ENCODE measurements at places on chromosomes 12 and 14.

DNA sequence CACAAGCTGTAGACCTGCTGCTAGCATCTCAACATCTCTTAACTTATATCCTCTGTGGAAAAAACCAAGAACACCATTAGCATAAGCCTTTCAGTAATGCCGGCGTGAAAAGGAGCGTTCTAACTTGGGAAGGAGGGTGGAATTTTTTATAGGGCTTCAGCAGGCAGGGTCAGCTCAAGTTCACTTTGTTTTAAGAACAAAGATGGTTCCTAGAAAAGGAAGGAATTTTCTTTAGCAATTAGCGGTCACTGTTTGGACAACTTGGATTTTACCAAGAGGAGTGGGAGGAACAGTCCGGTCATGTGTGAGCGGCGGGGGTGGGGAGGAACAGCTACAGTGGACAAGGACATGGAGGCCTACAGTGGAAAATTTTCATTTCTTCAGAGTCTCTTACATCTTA, 35.9 kb downstream of the BBS10 start:
- no peak for DNase-seq

DNA sequence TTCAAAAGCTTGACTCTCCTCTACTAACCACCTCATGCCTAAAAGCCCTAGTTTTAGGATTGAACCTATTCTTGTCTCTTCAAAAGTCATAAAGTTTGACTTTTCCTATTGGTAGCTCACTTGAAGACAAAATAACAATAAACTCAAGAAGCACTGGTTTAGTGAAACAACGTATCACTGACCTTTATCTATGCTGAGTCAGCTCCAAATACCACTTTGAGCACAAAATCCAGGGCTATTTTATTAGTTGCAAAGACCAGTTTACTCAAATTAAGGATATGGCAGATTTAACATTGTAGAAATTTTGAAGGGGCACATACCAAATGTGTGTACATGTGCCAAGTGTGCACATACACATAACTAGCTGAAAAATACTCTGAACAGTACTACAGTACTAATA, 45.0 kb downstream of the PIK3C2G start:
- DNase-seq, result no peak

DNA sequence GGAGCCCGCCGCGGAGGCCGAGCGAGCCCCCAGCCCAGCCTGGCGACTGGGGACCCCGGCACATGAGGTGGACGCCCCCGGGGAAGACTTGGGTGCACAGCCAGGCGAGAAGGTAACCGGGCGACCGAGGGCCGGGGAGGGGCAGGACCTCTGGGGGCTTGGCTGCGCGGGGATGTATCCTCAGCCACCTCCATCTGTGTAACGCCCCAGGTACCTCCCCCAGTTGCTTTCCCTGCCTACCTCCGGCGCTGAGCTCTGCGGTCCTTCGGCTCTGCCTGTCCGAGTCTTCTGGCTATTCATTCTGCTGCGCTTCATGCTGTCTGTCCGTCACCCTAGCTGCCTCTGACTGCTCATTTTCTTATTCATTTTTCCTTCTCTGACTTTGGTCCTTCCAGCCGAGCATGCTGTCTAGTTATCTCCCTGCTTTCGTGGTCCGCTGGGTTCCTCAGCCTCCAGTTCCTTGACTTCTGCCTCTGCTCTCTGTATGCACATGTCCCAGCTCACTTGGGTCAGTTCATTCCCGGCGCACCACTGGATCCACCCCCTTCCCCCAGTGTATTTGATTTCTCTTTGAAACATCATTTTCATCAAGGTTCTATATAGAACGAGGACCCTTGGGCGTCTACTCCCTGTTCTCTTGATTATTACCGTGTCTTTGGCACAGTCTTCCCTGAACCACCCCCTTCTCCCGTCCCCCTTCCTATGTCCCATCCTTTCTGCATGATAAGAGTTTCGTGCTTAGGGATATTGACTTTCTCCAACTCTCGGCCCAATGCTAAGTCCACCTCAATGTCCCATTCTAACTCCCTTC, 612 bp downstream of the PHC1 start:
- peak; percentile 42 for DNase-seq

DNA sequence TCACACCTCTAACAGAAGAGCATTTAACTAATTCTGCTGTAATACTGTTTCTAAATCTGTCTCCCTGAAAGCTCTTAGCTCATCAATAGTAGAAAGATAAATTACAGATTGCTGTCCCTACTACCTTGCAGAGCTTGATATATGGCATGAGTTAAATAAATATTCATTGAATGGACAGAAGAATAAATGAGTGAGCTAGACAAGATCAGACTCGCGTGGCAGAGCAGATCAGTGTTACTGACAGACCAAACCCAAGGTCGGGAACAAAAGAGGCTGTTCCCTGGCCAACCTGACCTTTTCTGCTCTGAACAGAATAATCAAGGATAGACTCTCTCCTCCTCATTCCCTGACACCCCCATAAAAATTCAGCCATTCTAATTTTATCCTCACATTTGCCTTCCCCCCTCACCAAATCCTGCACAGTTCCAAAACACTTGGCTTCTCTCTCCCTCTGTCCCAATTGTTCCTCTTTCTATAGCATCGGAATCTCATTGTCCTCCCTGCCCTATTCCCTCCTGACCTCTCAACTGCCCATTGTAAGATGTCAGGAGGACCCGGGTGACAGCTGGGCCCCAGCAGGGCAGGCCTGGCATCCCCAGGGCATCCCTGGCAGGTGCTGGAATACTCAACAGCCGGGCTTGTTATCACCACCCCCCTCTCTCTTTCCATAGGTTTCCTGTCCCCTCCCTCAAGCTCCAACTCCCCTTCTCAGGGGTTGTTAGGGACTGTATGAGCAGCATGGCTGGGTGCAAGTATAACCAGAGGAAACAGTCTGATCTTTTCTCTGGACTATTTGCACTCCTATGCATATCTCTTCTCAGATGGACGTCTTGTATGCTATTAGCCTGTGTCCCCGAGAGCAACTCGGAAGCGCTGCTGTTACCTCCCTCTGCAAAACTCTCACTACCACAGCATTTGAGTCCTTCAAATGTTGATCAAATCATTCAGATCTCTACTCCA, 19.9 kb downstream of the NEUROD4 start:
- no peak for DNase-seq

GRCh38 chr12:131093971-131094830, 140.5 kb downstream of the ADGRD1 start:
- no peak for DNase-seq

DNA sequence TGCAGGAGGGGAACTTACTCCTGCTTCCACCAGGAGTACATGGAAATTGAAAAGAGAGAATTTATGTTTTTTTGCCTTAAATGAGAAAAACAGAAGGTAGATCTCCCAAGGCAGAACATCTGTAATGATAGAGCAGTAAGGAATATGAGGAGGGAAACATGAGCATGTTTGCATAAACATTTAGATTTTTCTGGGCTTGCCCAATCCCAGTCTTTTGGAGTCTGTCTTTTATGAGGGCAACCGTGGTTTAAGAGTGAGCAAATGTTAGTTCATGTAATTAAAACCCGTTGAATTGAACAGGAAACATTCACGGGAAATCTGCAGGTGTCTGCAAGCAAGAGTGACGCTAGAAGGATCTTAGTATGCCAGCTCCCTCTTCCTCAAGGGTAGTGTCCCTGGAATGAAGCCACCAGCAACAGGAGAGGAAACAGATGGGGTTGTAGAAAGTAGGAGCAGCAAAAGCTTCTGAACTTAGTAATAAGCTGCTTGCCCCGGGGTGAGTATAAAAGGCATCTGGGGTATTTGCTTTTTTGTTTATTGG, 79.3 kb downstream of the ARF6 start:
- DNase-seq, result no peak

DNA sequence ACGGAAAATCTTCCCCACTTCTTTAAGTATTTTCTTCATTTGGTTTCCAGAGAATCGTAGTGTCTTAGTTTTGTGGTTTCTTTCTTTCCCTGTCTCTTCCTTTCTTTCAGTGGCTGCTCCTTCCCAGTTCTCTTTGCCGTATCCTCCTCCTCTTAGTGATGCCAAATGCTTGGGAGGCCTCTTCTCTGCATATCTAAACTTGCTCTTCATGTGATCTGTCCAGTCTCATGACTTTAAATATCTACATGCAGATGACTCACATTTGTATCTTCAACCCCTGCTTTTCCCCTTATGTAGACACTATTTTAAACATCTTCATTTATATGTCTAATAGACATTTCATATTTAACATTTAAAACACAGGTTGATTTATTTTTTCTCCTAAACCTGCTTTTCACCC, 149.2 kb downstream of the PTCSC3 start:
- DNase-seq, result no peak

GRCh38 chr12:60872850-60873713, 1277.3 kb downstream of the SLC16A7 start:
- no peak for DNase-seq

GRCh38 chr12:46470036-46470627, 97.6 kb upstream of the SLC38A2 start:
- no peak for DNase-seq

DNA sequence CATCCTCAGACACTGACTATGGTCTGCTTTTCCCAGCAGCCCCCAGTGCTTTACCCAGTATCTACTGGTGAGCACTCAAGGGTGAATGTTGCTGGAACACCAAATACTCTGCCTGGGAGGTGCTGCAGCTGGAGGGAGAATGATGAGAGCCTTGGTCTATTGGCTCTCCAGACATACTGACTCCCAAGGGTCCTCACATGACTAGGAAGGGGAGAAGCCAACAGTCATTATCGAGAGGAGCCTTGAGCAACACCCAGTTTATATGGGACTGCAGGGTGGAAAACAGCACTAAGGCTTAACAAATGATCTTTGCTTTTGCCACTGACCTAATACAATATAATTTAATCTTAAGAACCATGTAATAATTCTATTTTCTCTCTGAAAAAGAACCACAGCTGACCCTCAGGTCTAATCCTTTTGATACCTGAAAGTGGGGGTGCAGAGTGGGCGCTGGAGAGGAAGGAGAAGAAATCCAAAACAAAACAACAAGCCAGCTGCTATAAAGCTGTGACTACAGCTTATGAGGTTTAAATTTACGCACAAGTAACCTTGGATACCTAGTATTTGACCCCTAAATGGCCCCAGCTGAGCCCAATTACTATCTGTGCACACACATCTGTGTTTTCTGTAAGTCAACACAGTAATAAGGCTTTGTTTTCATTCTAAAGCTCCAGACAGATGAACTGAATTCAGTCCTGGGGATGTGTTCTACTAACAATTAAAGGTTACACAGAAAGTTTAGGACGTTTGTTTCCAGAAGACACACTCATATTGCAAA, 107.8 kb upstream of the GRIP1 start:
- DNase-seq, result no peak

DNA sequence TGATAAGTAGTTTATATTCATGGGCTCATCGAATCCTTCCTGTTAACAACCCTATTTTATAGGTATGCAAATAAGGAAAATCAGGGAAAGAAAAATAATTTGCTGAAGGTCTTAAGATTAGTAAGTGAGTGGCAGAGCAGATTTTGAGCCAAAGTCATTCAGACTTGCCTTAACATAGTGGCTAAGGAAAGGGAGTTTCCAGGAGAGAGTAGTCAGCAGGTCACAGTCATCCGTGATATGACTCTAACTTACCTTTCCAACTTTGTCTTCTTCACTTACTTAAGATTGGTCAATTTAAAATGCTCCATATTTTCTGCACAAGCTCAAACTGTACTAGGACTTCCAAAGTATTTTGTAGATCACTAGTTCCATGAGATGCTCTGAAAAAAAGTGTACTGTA, 46.6 kb downstream of the AKAP6 start:
- DNase-seq, result no peak

DNA sequence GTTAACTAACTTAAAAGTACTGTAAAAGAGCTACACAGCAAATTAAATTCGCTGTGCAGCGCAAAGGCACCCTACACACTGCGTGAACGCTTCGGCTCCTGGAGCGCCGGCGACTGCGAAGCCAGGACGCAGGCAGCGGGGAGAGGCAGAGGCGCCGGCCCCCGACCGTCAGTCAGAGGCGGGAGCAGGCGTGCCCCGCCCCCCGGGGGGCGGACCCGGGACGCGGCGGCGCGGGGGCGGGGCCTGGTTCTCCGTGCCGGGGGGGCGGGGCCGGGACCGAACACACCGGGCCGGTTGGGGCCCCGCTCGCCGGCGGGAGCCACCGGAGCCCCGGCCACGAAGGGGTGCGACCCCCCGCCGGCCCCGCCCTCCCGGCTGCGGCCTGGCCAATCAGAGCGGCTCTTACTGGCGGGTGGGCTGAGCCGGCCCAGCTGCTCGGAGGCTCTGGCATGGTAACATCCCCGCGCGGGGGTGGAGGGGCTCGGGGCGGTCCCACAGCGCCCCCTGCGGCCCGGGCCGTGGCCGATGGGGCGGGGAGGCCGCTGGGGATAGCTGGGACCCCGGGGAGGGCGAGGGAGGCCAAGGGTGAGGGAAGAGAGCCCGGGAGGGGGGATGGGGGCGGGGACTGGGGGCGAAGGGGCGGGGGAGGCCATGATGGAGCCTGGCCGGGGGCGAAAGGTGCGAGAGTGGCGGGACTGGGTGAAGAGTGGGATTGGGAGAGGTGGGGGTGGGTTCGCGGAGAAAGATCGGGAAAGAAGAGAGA, at the start of gene PRPF40B:
TSS of gene PRPF40B (plus strand) at position 420 of the 763 bp plus-strand sequence. CDS start at position 450, 30 bp downstream.
- DNase-seq, result peak; percentile 77

- no peak for DNase-seq
Observed at GRCh38 chr14:99009871-99010270, 262.1 kb downstream of the BCL11B start.

- DNase-seq, result no peak
Observed at GRCh38 chr14:69945912-69946311, 66.7 kb downstream of the SMOC1 start.

GRCh38 chr14:105065280-105066228, at the start of gene GPR132:
Gene GPR132 (minus strand): TSS chr14:105065430. CDS start chr14:105055420, 10,010 bp downstream.
- peak; percentile 87 for DNase-seq

DNA sequence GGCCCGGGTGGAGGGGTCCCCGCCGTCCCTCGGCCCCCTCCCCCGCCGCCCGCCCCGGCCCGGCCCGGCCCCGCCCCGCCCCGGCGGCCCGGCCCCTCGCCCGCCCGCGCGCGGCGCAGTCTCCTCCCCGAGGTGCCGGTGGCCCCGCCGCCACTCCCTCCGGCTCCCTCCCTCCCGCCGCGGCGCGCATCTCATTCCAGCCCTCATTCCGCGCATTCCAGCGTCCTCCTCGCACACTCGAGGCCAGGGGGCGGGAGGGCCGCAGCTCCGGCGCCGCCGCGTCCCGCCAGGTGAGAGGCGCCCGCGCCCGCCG, at the start of gene TEAD4:
TSS of gene TEAD4 (plus strand) at position 206 of the 313 bp plus-strand sequence.
- no peak for DNase-seq

DNA sequence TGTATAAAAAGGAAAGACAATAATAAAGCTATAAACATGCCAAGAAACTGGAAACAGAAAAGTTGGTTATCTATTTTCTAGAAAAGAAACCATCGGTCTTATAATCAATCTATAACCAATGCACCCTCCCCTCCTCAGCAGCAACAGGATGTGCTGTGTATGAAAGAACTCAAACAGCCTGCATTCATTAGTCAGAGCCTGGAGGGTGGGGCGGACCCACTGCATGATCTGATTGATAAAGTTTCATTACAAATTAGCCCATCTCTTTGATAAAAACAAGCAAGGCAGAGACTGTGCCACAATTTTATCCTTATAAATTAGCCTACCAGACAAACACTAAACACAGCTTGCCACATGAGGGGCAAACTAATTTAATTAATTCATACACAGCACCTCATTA, 448.1 kb downstream of the BCAT1 start:
- DNase-seq, result no peak

- no peak for DNase-seq
Observed at GRCh38 chr12:100381379-100381778, 24.5 kb downstream of the SLC17A8 start.

GRCh38 chr12:48110691-48111311, 4.9 kb upstream of the SENP1 start:
- DNase-seq, result no peak

Measured in activated CD4-positive, alpha-beta T cell treated with anti-CD3 and anti-CD28 coated beads, Interleukin-2, amount 50 U/mL, for 4 hours (primary cell).